ENCODE measurements at places on chromosomes 13 and 19.
A peak's percentile ranks its signal among the peaks of the same experiment; 100 is the strongest.

DNA sequence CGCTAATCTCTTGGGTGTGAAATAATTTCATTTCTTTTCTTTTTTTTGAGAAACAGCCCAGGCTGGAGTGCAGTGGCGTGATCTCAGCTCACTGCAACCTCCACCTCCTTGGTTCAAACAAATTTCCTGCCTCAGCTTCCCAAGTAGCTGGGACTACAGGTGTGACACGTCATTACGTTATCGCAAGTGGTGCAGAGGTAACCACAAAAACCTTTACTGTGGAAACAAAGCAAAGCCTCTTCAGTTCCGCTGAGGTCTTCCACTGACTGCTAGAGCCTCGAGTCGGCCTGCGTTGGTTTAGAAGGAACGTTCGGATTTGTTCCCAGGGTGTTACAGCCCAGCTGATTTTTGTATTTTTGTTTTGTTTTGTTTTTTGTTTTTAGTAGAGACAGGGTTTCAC is 2.0 kb upstream of the ZNF784 start:
- DNase-seq: no peak

GRCh38 chr19:2425622-2426581 is 1.5 kb downstream of the TIMM13 start:
- no peak for DNase-seq

GRCh38 chr13:28743499-28744083 is 24.8 kb upstream of the SLC46A3 start:
- DNase-seq: no peak

DNA sequence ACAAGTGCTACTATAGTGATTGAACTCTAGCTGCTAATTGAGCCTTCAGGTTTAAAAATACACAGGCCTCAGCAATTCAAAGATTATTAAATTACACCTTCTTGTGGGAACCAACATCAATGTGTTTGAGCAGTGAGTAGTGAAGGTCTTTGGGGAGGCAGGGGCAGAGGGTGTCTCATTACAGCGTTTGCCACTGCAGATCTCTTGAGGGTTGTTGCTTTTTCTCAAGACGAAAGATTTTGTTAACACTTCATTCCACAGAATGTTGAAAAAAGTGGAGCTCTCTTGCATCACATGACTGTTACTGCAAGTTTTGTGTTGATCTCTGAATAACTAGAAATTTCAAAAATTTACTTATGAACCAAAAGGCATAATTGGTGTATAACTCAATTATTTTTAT is 253.6 kb downstream of the ATP8A2 start:
- DNase-seq: no peak

DNA sequence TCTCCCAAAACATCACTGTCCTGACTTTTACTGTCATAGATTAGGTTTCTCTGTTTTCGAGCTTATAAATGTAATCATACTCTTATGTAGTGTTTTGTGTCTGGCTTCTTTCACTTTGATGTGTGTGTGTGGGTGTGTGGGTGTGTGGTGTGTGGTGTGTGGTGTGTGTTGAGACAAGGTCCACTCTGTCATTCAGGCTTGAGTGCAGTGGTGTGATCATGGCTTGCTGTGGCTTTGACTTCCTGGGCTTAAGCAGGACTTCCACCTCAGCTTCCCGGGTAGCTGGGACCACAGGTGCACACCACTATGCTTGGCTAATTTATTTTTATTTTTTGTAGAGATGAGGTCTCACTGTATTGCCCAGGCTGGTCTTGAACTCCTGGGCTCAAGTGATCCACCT is 59.6 kb downstream of the PDS5B start:
- DNase-seq: no peak

DNA sequence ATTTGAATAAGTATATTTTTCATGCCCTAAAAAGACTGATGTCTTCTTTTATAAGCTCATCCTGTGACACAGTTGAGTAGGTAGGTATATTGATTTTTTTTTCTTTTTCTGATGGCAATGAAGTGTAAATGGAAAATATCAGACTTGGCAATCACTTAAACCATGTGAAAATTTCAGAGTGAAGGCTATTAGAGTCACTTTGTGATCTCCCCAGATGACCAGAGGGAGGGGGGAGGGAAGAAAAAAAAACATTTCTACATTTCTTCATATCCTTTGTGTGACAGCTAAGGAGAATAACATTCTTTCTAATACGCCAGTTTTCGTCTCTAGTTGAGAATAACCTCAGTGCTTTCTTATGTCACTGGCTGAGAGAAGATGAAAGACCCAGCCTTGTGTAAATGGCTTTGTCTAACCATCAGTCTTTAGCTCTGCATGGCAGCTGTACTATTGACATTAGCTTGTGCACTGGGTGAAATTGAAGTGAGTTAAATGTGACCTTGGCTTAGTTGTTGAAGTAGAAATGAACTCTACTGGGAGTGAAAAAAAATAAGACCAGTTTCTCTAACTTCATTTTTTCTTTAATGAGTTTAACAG is 332.1 kb upstream of the DACH1 start:
- DNase-seq: no peak

GRCh38 chr19:38848299-38849146 is 1.3 kb downstream of the HNRNPL start:
- no peak for DNase-seq

DNA sequence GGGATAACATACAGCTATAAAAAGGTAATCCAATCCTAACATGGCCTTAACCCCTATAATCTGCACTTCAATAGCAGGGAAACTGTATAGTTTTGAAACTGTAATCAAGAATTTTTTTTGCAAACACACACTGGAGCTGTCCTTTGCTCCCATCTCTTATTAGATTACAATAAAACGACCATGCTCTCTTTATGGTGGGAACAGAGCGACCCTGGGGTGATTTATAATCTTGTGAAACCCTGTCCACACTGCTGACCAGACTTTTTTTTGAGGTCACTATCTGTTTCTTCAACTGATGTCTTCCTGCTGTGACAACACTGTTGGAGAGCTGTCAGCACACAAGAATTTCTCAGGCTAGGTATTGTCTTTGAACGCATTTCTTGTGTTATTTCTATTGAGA is 35.3 kb downstream of the DACH1 start:
- no peak for DNase-seq

DNA sequence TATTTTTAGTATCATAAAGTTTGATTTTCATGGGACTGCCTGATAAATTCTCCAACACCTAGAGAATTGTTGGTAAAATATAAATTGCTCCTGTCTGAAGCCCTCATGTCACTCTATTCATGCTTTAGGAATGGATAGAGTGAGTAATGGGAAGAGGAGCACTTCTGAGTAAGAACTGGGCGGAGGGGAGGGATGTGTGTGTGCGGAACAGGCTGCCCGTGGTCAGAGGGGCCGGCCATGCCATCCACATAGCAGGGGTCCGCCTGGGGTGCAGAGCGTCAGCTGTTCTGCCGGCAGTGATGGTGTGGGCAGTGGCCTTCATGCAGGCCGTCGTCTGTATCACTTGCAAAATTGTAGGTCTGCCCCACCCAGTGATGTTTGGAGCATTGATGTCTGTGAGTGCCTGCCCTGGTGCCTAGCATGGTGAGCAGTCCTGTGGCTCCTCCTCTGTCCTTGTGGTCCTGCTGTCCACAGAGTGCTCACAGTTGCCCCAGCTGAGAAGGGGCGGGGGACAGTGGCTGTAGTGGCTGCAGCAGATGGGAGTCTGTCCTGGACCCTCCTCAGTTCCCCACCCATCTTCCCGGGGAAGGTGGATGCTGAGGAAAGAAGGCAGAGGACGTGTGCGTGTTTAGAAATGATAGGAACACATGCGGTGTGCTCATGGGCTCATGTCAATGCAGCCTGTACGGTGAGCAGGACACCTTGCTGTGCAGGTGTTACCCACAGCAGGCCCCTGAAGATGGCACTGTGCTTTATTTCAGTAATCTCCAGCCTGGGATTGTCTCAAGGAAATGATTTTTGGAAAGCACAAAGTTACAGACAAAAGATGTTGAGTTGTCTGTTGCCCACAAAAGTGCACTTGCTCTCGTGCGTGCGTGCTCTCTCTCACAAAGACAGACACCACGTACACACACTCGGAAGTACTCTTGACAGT is 49.4 kb upstream of the TEX29 start:
- DNase-seq: no peak

- DNase-seq: no peak
Observed at GRCh38 chr13:72205773-72206172, 338.8 kb upstream of the DACH1 start.

DNA sequence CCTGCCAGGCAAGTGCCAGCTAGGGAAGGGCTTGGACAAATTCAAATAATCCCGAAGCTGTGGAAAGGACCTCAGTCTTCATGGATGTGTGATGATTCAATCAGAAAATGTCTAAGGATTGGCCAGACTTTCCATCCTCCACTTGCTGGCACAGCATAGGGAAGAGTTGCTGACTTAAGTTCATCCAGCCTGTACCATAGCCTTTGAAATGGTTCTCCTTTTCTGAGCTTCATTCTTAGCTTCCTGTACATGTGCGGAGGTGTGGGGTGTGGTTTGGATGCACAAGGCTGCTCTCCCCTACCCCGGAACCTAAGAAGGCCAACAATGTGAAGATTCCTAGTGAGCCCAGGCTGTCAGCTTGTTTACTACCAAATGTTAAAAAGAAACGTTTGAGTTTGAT is 959 bp upstream of the IGFL3 start:
- no peak for DNase-seq

GRCh38 chr19:44303320-44303719 is 1.5 kb downstream of the ZNF235 start:
- DNase-seq: no peak

DNA sequence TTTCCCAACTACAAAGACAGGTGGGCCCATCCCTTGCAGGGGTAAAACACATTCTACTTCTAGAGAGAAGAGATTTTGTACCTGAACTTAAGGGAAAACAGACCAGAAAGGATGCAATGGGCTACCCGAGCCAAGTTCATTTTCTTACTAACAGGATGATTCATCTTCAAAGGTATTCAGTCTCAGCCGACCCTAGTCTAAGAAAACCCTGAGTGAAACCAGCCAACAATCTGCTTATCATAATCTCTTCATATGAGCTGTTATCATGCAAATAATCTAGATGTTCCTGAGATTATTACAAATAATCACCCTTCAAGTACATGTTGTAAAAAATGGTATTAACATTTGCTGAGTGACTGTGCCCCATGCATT is 15.6 kb downstream of the PABPC3 start:
- no peak for DNase-seq

GRCh38 chr13:97600458-97601075 is 166.6 kb downstream of the RAP2A start:
- no peak for DNase-seq

DNA sequence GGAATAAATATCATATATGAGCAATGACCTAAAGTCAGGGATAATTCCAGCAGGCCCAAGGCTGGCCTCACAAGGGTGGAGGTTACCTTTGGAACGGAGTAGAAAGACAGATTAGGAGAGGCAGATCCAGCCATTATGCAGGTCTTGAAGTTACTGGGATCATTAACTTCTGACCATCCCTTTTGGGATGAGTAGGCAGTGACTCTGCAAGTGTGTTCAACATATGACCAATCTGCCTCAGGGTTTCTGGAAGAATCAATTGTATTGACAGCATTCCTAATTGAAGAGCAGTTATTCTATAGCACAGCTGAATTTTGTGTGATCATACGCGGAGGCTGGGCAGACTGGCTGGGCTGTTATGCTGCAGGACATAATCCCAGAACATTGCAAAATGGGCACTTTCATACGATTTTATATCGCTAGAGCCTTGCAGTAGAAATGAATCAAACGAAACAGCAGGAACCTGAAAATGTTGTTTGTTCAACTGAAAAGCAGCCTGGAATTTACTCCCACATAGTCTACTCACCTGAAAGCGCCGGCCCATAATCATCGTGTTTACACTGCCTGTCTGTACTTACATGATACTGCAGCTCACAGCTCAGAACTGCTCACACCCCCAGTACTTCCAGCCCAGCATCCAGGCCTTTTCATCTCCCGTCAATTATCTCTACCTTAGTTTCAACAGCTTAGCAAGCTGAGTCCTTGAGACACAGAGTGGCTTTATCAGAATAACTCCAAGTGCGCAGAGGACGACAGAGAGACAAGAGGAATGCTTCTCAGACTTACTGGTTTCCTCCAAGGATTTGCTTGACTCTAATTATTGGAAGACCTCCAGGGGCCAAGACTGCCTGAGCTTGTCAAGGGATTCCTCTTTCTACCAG is 556.1 kb downstream of the EFNB2 start:
- peak; percentile 53 for DNase-seq

DNA sequence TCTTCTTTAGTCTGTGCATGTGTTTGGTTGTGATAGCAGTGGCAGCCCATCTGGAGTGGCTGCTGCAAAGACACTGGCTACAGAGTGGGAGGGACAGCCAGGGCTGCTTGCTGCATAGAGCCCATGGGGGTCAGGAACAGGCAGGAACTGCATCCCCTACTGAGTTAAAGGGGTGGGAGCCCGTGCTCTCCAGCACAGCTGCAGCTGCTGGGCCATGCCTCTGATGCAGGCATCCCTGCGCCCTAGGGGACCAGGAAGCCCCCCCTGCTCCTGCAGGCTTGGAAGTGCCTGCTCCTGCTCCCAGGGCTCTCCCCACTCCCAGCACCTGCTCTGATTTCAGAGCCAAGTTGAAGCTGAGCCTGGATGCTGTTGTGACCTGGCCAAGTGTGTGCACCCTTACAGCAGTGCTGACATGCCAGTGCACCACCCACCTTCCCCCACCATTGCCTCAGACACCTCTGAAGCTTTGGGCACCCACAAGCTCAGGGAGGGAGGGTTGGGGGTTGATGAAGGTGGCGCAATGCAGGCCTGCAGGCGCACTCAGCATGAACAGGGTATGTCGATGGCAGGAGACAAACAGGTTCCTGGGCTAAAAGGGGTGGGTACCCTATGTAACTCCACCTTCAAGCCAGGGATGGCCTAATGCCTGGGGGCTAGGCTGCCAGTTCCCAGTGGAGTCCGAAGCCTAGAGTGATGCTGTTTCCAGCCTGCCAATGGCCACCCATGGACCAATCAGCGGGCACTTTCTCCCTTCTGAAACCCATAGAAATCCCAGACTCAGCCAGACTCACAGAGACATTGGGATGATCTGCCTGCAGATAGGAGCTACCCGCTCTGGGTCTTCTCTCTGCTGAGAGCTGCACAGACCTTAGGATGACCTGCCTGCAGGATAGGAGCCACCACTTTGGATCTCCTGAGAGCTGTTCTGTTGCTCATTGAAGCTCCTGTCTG is 919.9 kb upstream of the MIR17HG start:
- no peak for DNase-seq
